ENCODE measurements at places on chromosomes 3 and 15.
A peak's percentile ranks its signal among the peaks of the same experiment; 100 is the strongest.

DNA sequence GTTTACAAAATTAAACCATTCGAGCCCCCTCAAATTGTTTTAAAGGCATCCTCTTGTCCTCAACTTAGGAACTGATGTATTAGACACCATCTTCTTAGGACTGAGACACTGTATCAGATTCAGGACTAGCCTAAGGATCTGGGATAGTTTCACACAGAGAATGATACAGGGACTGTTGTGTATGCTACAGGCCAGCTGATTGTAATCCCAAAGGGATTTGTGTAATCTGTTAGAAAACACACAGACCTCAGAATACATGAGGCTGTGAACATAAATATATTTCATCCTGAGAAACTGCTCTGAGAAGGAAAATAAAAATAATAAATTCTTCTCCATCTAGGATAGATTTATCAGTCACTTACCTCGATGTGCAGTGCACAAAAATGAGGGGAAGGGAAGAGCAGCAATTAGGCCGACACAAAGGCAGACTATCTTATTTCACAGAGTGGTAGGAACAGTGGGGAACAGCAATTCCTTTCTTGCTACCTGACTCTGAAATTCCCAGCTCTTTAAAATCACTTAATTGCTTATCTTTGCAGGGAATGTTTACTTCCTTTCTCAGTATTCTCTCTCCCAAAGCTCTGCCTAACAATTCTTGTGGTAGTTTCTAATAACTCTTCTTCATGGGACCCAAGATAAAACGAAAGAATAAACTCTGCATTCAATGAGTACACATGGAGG, 322.5 kb downstream of the MAGI1 start:
- no peak for DNase-seq

- DNase-seq, result no peak
These were observed 149.5 kb downstream of the DNAJB8 start for GRCh38 chr3:128317101-128317697.

- DNase-seq, result no peak
These were observed 37.3 kb downstream of the FSD2 start for GRCh38 chr15:82768414-82769054.

DNA sequence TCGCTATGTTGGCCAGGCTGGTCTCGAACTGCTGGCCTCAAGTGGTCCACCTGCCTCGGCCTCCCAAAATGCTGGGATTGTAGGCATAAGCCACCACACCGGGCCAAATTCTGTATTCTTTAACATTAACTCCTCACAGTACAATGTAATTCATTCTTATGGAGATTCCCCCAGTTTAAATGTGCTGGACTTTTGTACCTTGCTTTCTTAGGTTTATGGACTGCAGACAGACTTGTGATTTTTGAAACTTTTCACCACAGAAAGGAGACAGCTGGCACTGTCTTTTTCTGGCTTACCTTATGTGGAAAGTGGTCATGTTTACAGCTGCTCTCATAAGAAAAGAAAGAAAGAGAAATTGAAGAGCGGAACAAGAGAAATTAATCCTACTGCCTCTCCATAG, 103.8 kb downstream of the IQCH start:
- DNase-seq, result no peak

- DNase-seq, result peak; percentile 53
These were observed 27.6 kb downstream of the RFT1 start for GRCh38 chr3:53102601-53103147.

DNA sequence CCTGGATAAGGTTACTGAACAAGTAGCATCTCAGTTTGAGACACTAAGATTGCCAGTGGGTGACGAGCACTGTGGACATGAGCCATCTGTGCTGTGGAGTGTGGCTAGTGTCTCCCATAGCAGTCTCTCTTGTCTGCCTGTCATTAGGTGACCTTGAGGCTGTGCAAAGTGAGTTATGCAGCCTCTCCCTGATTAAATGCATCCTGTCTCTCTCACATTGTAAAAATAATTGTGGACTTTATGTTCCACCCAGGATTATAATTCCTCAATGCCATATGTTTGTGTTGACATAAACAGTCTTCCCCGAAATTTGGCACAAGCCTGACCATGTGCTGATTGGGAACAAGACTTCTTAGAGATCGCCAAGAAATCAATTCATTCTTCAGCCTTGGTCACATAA, 168.9 kb downstream of the MYRIP start:
- no peak for DNase-seq

DNA sequence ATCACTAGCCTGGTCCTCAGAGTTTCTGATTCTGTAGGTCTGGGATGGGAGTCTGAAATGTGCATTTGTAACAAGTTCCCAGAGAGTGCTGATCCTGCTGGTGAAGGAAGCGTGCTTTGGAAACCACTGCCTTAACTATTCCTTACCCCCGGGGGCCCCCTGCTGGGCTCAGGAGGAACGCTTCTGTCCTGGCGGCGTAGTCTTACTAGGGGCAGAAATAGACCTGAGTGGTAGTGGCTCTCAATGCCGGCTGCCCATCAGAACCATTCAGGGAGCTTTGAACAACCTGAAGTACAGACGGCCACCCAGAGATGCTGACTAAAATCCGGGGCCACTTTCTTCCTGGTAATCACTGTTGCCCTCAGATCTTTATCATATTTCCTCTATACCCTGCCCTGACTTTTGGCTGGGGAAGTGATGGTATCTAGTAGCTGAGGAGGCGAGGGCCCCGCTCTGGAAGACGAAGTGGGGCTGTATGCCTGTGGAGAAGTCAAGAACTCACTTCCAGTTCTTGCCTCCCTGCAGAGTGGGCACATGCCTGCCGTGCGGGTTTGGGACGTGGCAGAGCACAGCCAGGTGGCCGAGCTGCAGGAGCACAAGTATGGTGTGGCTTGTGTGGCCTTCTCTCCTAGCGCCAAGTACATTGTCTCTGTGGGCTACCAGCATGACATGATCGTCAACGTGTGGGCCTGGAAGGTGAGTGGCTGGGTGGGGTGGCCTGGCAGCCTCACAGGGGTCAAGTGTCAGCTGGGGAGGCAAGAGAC, 16.3 kb upstream of the JMJD7 start:
- DNase-seq, result peak; percentile 72

- no peak for DNase-seq
These were observed 34.2 kb downstream of the ALS2CL start for GRCh38 chr3:46659285-46659684.

DNA sequence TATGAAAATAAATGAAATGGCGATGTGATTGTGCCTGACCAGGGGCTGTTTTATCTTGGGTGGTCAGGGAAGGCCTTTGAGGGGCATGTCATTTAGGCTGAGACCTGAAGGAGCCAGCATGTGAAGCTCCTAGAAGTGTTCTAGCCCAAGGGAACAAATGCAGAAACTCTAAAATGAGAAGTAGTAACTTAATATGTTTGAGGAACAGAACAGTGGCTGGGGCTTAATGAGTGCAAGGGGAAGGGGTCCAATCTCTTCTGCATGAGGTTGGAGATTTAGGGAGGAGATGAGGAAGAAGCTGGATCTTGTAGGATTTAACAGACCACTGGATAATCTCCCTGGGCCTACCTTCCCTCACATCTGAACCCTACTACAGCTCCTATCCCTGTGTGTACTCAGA, 110.5 kb downstream of the AKAP13 start:
- DNase-seq, result no peak

DNA sequence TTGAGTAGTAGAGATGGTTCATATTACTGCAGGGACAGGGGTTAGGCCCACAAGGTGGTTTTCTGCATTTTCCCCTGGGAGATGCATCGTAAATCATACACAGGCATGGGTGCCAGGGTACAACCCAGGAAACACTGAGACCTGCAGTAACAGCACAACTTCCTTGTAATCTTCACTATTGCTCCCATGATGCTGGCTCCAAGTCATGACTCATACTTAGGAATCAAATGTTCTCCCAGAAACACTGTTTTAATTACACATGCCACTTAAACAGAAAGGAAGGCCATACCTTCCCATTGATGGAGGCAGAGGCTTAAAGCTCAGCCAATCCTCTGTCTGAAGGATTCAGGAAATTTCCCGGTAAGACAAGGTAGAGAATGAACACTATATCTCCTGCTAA, 106.5 kb downstream of the ERC2 start:
- DNase-seq, result no peak
